ENCODE measurements at places on chromosomes 12 and 14.
A peak's percentile ranks its signal among the peaks of the same experiment; 100 is the strongest.

DNA sequence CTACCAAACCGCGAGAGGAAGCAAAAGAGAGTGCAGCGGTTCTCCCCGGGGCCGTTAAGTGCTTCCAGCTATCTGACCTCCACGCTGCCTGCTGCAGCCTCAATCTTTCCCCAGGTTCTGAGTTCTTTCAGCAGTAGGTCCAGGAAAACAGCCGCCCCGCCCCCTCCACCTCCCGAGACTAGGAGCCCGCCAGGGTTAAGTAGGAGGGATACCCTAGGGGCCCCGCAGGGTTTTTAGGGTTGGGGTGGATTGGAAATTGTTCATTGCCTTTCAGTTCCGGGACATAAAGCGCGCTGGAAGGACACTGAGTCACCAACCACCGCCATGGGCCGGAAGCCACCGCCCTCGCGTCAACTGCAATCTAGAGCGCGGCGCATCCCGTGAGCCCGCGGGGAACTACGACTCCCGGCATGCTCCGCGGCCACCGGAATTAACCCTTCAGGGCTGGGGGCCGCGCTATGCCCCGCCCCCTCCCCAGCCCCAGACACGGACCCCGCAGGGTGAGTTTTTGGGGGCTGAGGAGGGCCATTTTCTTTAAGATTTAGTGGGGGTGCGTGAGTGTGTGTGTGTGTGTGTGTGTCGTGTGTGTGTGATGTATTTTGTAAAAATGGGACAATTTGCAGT lies at the start of gene MYL6B:
MYL6B (plus strand) TSS at position 456 of the 624 bp plus-strand sequence. CDS start 1,332 bp downstream, outside the sequence.
- peak; percentile 90 for DNase-seq

GRCh38 chr12:127750076-127750840 lies 516.7 kb upstream of the TMEM132C start:
- DNase-seq: no peak

GRCh38 chr14:55306938-55307589 lies 35.8 kb downstream of the FBXO34 start:
- DNase-seq: no peak

DNA sequence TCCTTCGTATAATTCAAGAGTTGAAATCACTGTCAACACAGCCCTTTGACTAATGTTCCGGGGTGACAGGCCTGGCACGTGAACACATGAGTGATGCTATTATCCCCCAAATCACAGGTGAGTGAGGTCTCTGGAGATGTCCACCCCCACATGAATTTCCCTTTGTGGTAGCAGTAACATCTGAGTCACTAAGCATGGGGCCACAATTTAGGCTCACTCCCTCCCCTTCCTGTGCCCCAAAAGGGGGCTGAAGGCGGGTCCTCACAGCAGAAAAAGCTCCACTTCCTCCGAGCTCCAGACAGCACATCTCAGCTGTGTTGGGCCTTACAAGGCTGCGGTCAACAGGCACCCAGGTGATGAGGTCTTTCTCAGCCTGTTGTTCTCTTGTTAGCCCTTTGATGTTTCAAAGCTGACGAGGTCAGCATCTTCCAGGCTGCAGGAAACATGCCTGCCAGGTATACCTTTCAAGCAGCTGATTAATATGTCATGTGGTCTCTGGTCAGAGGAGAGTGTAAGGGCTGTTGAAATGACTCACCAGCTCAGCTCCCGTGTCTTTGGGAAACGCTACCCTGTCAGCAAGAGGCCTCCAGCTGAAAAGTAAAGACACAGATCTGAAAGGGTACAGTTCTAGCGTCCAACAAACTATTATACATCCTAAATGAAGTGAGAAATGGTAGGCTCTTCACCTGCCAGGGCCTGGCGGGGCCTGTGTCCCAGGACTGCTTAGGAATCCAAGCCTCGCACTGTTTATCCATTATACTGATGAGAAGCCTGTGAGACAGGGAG lies 107.3 kb downstream of the ZFP36L1 start:
- peak; percentile 70 for DNase-seq

GRCh38 chr12:2877953-2878732 lies 1.1 kb downstream of the RHNO1 start:
- DNase-seq: no peak

GRCh38 chr12:6529291-6529737 lies 5.0 kb upstream of the GAPDH start:
- DNase-seq: no peak

GRCh38 chr12:115235880-115236279 lies 551.9 kb upstream of the TBX3 start:
- no peak for DNase-seq

DNA sequence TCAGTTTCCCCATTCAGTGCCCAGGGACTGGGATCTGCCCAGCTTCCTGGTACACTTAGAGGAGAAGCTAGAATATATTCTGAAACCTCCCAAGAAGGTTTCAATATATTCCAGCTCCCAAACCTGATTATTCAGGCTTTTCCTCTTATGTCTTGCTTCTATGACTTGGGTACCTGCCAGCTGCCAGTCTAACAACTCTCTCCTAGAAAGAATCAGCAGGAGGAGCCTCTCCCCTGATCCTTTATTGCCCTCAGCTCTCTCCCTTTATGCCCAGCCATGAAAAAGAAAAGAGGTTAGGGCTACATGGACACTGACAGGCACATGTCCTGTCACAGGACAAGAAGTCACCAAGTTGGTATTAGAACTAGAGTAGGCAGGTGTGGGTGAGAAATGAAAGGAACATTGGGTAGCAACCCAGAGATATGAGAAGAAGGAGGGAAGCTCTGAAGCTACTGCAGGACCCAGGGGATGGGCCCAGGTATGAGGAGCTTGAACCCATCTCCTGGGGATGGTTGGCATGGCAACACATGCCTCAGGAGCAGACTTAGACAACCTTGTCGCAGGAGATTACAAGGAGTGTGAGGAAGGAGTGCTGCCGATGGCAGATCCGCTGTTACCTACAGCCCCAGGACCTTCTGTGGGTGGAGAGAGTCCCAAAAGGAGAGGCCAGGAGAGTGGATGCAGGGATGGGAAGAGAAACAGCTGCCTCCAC lies 2.0 kb upstream of the CACNB3 start:
- DNase-seq: no peak

DNA sequence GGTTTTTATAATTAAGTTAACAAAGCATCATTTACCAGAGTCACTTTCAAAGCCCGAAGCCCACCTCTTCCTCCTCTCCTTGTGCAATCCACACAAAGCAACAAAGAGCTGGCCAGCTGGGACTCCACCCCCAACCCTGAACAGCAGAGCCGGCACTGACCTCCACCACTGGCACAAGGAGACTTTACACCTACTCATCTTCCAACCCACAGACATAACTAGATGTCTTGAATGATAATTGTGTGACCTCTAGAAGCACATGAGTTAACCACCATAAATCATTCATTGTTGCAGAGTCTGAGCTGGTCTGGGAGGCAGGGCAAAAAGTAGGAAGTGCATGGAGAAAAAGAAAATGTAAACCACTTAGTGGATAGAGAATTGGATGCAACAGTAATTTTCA lies 72.2 kb downstream of the ST8SIA1 start:
- no peak for DNase-seq

DNA sequence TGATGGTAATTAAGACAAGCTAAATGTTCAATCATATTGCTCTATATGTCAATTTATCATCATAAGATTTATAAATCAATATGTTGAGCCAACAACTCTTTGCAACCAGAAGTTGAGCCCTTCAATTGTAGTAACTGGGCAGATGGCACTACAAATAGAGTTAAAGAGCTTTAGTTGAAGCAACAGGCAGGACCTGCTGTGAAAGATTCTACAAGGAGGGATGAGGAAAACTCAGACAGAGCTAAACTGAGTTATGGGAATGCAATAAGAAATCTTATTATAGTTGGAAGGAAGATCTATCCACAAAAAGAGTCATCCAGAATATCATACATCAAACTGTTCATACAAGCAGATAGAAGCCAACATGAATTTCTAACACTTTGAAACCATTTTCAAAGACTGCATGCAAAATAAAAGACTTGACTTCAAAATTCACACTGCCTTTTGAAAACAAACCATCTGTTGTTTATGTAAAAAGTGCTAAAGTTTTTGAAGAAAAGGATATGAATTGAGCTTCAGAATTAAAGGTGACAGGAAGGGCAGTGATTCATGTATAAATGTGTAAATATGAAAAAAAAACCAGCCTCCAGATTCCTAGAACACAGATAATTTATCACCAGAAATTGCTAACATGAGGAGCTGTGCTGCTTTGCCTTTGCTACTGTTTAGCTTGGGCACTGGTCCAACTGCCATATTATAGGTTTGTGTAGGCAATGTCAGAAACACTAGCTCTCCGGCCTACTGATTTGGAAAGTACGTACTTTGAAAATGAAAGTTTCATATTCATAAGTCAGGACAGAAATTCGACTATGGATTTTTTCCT lies 133.2 kb downstream of the SLC35F4 start:
- no peak for DNase-seq

DNA sequence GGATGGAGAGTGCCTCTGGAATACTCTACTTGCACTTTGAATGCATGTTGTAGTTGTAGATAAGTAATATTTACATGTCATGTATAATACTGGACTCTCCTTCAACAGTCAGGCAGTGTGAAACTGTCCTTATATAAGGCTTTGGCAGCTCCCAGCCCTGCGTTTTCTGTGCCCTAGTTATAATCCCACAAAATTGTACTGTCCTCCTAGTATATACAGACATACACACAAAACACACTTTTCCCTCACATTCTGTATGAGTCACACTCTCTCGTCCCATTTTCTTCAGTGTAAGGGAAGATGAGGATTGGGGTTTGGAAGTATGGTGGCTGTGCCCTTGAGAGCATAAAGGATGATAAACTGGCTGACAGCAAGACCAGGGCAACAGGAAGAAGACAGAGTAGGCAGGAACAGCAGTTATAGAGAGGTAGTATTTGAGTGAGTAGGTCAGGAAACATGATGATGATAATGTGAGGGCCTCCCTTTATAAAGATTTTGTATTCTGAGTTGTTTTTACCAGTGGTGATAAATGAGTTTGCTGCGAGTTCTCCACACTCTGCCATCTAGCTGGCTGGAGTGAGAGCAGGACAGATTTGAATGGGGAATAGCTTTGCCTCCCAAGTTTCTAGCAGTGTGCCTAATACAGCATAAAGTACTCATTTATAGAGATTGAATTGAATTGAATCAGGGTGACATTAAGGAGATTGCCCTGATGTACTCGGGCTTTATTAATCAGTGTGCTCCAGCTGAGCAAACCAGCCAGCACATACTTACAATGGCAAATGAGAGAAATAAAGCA lies 5.0 kb downstream of the CREBL2 start:
- DNase-seq: no peak

DNA sequence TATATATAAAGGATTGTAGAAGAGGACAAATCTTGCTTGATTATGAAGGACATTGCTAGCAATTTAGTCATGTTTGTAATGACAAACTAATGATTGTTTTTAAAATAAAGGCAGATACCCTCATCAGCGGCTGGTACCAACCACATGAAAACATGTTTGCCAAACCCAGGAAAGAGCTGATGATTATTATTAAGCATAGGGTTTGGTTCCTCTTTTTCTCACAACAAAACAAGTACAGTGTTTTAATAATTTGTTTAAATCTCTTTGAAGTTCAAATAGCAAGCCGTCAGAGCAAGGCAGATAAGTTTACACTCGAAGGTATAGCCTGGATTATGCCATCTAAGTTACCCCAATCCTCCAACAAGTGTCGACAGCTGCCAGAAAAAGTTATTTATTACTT lies 5.3 kb upstream of the SINHCAF start:
- DNase-seq: no peak

DNA sequence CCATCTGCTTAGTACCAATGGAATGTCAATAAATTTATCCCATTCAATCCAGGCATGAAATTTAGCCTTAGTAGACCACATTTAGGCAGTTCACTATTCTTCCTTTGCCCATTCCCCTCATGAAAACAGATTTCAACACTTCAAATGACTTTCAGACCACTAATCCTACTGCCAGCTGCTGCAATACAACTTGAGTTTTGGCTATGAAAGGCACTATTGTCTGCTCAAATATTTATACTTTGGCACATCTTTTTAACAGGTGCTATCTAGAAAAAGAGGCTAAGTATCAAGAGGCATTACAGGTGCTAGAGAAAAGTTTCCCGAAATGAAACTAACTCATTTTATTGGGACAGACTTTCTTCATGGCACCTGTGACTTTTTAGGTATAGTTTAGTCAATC lies 499.8 kb downstream of the C12orf50 start:
- DNase-seq: no peak

DNA sequence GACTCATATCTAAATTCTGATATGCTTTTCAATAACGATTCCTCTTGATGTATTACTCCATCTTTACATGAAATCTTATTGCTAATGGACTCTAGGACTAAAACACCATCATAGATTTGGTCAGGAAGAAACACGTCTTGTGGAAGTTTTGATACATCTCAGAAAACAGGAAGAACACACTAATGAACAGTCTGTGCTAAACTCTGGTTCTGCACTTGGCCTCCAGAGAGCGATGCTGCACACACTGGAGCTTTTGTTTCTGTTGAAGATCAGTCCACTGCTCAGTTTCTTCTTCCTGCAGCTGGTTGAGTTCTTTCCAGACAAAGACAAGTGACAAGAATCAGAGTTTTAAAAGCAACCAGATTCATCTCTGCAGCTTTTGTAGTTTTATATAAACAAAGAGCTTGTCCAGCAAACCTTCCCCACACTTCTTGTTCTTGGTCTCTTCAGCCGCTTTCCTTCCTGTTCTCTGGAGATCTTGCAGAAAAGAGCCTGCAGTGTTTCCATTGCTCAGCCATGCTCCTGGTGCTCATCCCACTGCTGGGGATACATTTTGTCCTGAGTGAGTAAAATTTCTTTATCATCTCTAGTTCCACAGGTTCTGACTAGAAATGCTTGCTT lies 229.1 kb upstream of the OR4E1 start:
- DNase-seq: no peak

- DNase-seq: no peak
Observed at GRCh38 chr14:80387563-80387981, 176.3 kb upstream of the DIO2 start.

DNA sequence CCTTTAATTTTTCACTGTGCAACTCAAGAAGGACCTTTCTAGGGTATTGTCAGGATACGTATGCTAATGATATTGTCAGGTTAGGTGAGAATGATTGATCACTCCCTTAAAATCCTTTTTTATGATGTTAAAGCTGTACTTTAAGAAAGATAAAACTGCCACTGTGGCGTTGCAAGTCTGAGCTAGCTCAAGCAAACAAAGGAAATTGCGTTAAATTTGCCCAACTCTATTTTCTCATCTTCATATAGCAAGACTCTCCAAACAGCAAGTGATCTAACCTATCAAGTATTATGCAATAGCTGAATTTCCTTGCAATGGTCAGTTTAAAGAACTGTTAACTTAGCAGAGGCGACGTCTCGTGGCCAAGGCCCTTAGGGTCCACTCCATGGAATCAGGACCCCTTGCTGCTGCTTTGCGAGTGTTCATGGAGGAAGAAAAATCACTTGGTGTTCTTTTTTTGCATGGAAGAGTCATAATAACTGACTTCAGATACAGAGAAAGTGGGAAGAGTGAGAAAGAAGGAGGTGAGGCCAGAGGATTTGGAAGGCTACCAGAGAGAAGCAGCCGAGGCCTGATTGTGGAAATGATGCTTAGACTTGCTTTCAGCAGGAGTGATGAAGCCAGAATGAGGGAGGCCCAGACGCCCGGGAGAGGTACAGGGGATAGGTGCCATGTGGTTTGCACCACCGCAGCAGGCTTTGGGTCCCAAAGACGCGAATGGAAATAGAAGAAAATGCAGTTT lies 2.5 kb downstream of the TRAF3 start:
- no peak for DNase-seq
